ENCODE measurements at places on chromosomes 2 and 18. TPM values are rescaled to one million over a fixed set of nuclear protein-coding genes. Genes with fewer than 3 reads are reported as not detected.

DNA sequence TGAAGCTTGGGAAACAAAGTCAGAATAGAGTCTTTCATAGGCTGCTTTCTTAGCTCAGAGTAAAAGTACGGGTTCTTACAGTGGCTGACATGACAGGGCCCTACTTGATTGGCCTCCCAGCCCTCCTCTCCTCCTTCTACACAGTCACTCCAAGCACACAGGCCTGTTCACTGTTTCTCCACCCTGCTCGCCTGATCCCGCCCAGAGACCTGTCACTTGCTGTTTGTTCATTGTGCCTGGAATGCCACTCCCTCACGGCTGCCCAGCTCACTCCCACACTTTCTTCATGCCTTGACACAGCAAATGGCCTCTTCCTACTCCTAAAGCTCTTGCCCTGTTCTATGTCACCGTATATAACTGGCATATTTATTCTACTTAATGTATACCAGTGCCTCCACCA is 104.8 kb downstream of the MAP4K4 start:
- no peak for DNase-seq

DNA sequence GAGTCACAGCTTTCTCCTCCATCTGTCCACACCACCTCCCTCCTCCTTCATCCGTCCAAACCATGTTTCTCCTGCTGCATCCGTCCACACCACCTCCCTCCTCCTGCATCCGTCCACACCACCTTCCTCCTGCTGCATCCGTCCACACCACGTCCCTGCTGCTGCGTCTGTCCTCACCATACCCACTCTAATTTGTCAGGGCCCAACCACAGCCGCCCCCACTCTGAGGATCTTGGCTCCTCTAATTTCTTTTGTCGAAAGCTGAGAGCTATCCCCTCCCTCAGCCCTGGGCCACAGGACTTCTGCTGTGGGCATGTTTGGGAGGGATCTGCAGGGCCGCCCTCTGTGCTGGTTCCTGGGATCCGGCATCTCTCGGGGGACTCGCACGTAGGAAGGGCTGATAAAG is 67.4 kb downstream of the TPO start:
- DNase-seq, result no peak

DNA sequence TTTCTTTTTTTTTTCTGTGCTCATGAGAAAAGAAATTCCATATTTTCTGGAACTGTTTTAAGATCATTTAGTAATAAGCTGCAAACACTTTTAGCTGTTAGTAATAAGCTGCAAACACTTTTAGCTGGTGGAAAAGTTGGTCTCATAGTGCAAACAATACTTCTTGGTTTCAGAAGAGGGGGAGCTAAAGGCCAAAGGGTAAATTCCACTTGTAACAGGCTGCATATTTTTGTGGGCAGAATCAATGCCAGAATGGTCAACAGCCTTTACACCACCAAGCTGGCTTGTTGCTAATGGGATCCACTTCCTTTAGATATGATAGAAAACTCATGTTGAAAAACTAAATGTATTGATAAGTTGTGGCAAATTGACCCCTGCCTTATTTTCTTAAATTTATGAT is 356.8 kb downstream of the NR4A2 start:
- no peak for DNase-seq

Gene ALLC
- not detected for total RNA-seq

GRCh38 chr2:68344031-68344430 is 21.1 kb upstream of the PLEK start:
- no peak for DNase-seq

GRCh38 chr2:101106453-101107181 is 44.6 kb downstream of the TBC1D8 start:
- no peak for DNase-seq

Gene SERPINB4
- 543 TPM for total RNA-seq

GRCh38 chr18:4823091-4823490 is 368.0 kb upstream of the DLGAP1 start:
- DNase-seq, result no peak

- no peak for DNase-seq
These were observed 100.6 kb downstream of the BABAM2 start for GRCh38 chr2:27991146-27991545.

Gene TMEM17
- 1.7 TPM for total RNA-seq

GRCh38 chr2:223269386-223269785 is 217.4 kb downstream of the KCNE4 start:
- DNase-seq, result no peak
